SK-N-SH treated with all-trans-retinoic acid at 6 μM for 48 hours (cell line): ENCODE measurements at places on chromosomes 7 and 10.

DNA sequence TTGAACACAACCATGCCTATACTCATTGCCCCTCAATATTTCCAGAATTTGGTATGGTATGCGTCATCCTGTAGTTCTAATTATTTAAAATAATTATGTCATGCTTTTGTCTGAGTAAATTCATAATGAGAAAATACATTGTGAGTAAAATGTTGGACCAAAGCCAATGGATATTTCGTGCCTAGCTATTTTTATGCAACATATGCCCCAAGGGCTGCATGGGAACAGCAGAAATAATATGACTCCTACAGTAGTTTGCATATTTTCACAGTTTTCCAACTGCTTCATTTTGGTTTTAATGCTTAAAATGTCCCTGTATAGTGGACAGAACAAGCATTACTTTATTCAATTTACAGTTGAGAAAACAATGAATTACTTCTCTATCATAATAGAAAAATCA is 1115.6 kb upstream of the GHITM start:
- no peak for ATAC-seq

GRCh38 chr7:123285076-123285700 is 85.4 kb upstream of the SLC13A1 start:
- ATAC-seq, result no peak

DNA sequence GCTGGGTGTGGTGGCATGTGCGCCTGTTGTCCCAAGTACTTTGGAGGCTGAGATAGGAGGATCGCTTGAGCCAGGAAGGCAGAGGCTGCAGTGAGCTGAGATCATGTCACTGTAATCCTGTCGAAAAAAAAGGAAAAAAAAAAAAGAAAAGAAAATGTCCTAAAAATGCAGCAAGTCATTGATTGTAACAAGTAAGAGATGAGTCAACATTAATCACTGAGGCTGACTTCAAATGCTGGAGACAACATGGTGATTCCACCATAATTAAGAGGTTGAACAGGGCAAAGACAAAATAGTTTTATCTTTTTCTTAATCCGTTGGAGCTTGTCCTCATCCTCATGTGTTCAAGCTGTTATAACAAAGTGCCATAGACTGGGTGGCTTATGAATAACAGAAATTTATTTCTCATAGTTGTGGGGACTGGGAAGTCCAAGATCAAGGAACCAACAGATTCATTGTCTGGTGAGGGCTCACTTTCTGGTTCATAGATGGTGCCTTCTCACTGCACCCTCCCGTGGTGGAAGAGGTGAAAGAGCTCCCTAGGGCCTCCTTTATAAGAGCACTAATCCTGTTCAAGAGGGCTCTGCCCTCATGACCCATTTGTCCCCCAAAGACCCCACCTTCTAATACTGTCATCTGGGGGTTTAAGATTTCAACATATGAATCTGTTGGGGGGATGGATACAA is 60.3 kb downstream of the TBXAS1 start:
- ATAC-seq, result no peak

GRCh38 chr7:15963206-15963605 is 276.7 kb upstream of the MEOX2 start:
- no peak for ATAC-seq

DNA sequence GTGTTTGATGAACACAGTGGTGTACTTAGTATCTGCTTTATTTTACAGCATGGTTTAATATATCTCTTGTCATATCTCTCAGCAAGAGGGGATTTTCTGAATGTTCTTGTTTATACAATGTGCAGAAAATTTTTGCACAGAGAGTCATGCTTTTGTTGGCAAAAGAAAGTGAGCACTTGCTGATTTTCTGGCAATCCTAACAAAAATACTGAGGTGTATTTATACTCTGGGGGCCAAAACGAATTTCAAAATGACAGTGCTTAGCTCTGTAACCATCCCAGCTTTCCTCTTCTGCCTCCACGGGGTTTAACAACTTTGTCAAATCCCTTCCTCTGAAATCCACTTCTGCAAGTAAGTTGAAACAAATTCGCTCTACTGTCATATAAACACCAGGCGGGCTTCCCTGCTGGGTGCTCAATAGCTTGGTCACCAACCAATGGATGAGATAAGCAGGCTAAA is 169.2 kb downstream of the NOC3L start:
- peak; percentile 83 for ATAC-seq

- ATAC-seq, result no peak
These were observed 225.2 kb downstream of the MAD1L1 start for GRCh38 chr7:2007551-2007950.

- no peak for ATAC-seq
These were observed 61.9 kb downstream of the MCU start for GRCh38 chr10:72753760-72754231.

- ATAC-seq, result no peak
These were observed 12.5 kb downstream of the CALML5 start for GRCh38 chr10:5486853-5487235.

DNA sequence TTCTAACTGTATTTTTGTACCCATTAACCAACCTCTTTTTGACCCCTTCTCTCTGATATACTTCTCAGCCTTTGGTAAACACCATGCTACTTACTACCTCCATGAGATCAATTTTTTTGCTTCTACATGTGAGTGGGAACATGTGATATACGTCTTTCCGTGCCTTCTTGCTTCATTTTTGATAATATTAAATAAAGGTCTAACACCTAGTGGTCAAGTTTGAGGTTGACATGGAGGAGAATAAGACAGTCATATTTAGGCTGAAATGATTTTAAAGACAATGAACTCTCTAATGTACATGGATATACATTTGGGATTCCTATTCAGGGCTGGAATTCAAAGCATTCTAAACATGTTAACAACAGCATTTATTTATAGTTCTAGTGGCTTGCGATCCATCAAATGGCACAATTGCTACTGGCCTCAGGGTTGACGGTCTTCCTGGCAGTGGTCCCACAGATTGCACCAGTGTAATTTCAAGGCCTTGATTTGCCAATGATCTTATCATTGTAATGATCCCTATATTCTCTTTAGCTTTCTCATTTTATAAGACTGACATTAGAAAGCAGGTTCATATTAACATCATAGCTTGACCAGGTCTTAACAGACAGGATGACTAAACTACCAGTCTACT is 315.9 kb upstream of the ETV1 start:
- ATAC-seq, result peak; percentile 54; the same call in 2 of the 3 replicates

- no peak for ATAC-seq
These were observed 81.6 kb downstream of the EXOC6 start for GRCh38 chr10:92929896-92930295.

DNA sequence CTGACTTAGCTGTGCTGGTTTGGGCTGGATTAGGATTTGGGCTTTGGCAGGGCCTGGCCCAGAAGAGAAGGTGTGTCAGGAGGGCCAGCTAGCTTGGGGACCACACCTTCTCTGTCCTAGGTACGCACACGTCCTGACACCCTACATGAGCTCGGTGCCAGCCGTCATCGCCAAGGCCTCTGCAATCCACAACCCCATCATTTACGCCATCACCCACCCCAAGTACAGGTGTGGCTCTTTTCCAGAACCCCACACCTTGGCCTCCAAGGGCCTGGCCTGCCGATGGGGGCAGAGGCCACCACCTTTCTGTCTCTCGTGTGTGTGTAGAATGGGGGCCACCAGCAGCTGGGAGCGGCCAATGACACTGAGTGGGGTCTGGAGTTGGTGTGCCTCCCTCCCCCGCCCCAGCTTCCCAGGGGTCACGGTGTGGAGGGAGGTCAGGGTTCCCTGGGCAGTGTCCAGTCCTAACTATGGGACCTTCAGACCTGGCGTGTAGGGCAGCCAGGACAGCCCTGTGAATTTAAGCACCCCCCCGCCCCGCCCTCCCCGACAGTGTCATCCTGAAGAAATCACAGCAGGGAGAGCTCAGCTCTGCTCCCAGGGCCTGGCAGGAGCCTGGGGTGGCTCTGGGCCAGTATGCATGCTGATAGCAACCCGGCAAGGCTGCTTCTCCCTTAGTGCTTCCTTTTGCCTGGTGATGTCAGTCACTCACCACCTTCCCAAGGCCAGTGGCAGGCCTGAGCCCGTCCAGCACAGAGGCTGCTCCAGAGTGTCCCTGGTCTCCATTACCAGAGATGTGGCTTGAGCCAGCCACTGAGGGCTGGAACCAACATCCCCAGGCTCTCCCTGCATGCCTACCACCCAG is 6.9 kb upstream of the LDB3 start:
- peak; percentile 43 for ATAC-seq

GRCh38 chr10:91798649-91799611 is 704 bp downstream of the TNKS2 start:
- ATAC-seq, result peak; percentile 46

DNA sequence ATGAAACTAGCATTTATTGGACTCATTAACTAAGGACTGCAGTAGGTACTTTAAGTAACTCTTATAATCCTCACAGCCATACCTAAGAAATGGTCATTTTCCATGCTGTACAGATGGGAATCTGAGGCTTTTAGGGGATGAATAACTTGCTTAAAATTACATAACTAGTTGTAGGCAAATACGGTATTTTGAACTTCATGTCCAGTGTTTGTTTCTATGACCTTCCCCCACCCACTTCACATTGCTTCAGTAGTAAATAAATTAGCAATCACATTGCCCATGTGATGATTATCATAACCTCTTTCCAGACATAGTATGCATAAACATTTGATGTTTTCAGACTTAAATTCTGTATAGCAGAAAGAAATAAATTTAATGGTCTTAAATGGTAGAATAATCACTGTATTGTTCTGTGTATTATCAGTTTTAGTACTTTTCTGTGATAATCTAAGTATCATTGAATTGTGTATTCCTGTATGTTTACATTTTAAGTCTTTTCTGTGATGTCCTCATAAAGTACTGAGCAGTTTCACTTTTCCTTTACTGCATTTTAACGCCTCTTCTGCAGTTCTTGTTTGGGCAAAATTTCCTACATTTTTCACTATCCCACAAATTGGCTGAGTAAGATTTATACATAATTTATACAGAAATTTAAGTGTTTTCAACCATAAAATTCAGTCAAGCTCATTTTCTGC is 48.3 kb downstream of the ANKIB1 start:
- ATAC-seq, result peak; percentile 36; the same call in 1 of the 3 replicates

DNA sequence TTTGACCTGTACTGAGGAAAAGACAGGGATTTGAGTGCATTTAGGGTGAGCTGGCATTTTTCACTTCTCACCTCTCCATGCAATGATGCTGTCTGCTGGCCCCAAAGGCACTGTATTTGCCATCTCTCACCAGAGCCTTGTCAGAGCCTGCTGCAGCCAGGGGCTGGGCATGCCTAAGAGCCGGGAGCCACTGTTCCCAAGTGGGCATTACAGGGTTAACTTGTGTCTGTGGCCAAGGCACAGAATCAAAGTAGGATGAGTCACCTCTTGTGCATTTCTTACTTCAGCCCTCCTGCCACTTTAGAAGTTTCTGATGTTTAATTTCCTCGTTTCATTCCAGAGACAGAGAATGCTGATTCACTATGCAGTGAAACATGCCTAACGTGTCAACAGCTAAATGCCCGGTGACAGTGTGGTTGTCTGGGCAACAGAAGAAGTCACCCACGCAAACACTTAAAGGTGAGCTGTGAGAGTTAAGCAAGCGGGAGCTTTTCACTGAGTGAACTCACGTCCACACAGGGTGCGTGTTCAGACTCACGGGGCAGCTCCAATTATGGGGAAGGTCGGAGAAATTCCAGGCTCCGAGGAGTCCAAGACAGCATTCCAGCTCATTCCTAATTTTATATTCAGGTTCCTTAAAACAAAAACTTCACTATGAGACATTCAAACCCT is 57.1 kb upstream of the IGFBP3 start:
- peak; percentile 91 for ATAC-seq

GRCh38 chr10:42707234-42707633 is 68.9 kb upstream of the ZNF33B start:
- no peak for ATAC-seq

DNA sequence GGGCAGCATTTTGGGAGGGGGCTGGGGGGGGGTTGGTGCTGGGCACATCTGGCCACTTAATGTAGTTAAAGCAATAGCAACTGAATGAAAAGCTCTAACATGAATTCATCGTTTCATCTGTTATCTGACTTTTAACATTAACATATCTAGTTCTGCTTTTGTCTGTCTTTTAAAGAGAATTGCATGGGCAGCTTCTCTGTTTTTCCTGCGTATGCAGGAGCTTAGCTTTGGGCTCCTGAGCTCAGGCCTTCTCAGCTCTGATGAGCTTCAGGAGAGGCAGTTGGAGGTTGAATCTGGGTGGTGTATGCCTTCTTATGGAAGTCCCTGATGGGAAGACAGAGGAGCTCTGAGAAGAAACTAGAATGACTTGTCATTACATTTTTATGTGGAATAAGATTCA is 58.4 kb downstream of the DNAJB6 start:
- ATAC-seq, result no peak

DNA sequence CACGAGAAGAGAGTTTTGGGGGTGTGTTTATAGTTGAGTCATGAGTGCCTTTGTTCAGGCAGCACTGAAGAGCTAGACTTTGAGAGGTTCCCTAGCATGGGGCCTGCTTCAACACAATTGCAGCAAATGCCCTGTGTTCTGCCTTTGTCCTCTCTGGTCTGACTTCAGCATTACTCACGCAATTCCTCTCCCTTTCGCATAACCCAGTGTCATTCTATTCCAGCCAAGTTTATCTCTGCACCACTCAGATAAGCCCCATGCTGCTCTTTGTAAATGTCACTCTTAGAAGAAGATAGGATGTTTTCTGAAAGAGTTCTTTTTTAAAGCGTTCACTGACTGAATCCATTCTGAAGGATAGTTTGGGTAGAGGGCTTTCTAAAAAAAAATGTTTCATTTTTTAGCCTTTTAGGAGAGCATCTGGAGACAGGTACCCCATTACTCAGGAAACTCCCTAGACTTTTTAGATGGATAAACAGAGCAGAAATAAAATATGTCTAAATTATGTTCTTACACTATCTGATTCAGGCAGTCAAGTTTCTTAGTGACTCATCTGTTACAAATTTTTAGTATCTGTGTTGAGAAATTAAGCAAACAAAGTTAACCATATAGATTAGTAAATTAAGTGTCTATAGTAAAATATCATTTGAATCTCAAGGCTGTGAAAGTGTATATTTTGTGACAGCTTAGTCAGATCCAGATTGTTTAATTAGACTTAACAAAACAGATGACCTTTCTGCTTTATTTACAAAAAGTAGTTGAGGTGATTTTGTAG is 318.5 kb downstream of the GPR158 start:
- peak; percentile 96 for ATAC-seq
